ENCODE measurements at places on chromosomes 3 and 15. TPM values are rescaled to one million over a fixed set of nuclear protein-coding genes. Genes with fewer than 3 reads are reported as not detected.
A peak's percentile ranks its signal among the peaks of the same experiment; 100 is the strongest.

GRCh38 chr3:170205302-170205701 lies 16.9 kb upstream of the PRKCI start:
- H3K27me3 ChIP-seq, result peaks cover 44% of the 10 kb centered on the region
- no peak overlapping the region for H3K4me3 ChIP-seq
- peaks cover 2% of the 10 kb centered on the region for H3K36me3 ChIP-seq
- H3K27ac ChIP-seq, result no peak overlapping the region
- no peak for DNase-seq

The CDHR4 gene
- 0.37 TPM for total RNA-seq

- H3K36me3 ChIP-seq, result no peaks in the 10 kb centered on the region
- no peak overlapping the region for H3K4me3 ChIP-seq
- no peak overlapping the region for H3K27ac ChIP-seq
- no peak for DNase-seq
Observed at GRCh38 chr15:69991551-69991980, 106.2 kb downstream of the TLE3 start.

- H3K4me1 ChIP-seq, result peaks cover 2% of the 10 kb centered on the region
- H3K27ac ChIP-seq, result no peak overlapping the region
- H3K4me3 ChIP-seq, result no peak overlapping the region
Observed at GRCh38 chr3:184383033-184383740, 3.3 kb downstream of the CHRD start.

- H3K27ac ChIP-seq, result peak overlapping the region; percentile 87
- H3K36me3 ChIP-seq, result no peaks in the 10 kb centered on the region
- H3K4me1 ChIP-seq, result peaks cover 11% of the 10 kb centered on the region
- H3K27me3 ChIP-seq, result no peaks in the 10 kb centered on the region
- DNase-seq, result peak; percentile 56
Observed at GRCh38 chr15:40743921-40744814, 10.9 kb downstream of the RMDN3 start.

The PLCH1 gene
- 0.83 TPM for total RNA-seq

DNA sequence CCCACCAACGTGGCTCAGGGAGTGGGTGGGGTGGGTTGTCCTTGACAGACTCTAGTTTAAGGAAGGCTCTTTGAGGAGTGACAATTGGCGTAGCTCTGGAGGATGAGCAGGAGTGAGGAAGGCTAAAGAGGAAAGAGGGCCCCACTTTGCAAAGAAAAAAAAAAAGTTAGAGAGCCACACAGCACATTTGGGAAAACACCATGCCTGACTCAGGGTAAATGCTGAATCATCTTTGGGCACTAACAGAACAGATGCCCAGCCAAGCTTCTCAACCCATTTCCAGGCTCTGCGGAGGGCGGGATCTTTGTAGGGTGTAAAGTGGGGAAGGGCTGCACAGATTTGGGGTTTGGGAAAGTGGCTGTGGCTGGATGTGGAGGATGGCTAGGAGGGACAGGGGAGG lies 179.1 kb upstream of the RGMA start:
- DNase-seq, result no peak
- H3K27me3 ChIP-seq, result no peaks in the 10 kb centered on the region
- H3K36me3 ChIP-seq, result no peaks in the 10 kb centered on the region
- H3K4me1 ChIP-seq, result no peaks in the 10 kb centered on the region
- no peak overlapping the region for H3K4me3 ChIP-seq

The CCNB2 gene
- total RNA-seq, result 0.73 TPM

The ARL14 gene
- not detected for total RNA-seq

The GPR176 gene
- not detected for total RNA-seq

DNA sequence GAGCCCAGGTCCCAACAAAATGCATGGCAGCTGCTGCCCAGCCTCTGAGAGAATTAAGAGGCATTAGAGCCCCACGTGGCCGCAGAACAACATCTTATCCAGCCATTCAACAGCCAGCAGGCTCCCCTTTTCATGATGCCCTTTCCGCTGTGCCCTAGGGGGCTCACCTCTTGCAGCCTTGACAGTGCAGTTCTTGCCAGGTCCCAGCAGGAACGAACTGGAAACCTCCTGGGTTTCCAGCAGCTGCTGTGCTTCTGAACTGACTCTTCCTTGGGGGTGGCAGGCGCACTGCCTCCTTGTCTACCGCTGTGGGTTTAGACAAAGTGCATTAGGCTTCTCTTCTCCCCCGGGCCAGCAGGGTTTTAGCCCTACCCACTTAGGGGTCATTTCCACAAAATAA lies 85.2 kb downstream of the FAM174B start:
- H3K27me3 ChIP-seq, result peaks cover 49% of the 10 kb centered on the region
- H3K4me3 ChIP-seq, result no peak overlapping the region
- DNase-seq, result no peak
- no peaks in the 10 kb centered on the region for H3K4me1 ChIP-seq
- H3K36me3 ChIP-seq, result no peaks in the 10 kb centered on the region

The NEO1 gene
- 22.9 TPM for total RNA-seq

DNA sequence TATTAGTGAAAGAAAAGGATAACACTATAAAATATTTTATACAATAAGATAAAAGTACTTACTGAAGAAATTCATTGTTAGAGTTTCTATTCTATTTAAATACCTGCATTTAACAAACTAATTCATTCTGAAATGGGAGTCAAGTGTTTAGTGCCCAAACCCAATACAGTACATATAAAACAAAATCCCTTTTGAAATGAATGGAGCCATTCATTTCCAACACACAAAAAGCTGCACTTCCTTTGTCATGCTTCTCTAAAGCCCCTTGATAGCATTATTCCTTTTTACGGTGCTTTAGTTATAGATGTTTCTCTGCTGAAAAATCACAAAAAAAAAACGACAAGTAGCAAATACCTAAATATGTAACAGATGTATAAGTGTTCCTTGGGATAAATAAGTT lies 596.3 kb downstream of the ZIC1 start:
- H3K27me3 ChIP-seq, result no peaks in the 10 kb centered on the region
- DNase-seq, result no peak
- no peaks in the 10 kb centered on the region for H3K36me3 ChIP-seq
- no peak overlapping the region for H3K4me3 ChIP-seq
- no peaks in the 10 kb centered on the region for H3K4me1 ChIP-seq
- no peak overlapping the region for H3K27ac ChIP-seq

DNA sequence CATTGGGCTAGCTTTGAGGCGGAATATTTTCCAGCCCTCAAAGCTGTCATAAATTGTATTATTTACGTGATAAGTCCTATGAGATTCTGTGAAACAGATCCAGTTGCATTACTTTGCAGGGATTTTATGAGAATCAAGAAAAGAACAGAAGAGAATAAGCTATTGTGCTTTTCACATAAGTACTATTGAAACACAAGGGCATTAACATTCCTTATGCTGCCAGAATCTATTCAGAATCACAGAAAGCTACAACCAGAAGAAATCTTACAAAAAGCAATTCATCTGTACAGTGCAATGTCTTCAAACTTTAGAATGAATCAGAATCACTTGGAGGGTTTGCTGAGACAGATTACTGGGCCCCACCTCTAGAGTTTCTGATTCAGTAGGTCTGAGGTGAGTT lies 10.6 kb upstream of the CACNA1D start:
- no peak overlapping the region for H3K4me3 ChIP-seq
- H3K36me3 ChIP-seq, result no peaks in the 10 kb centered on the region
- H3K27ac ChIP-seq, result no peak overlapping the region
- H3K4me1 ChIP-seq, result peaks cover 2% of the 10 kb centered on the region
- H3K27me3 ChIP-seq, result peaks cover 51% of the 10 kb centered on the region
- no peak for DNase-seq

GRCh38 chr3:160828880-160829279 lies 72.8 kb downstream of the PPM1L start:
- peaks cover 2% of the 10 kb centered on the region for H3K27me3 ChIP-seq
- no peak for DNase-seq
- H3K4me1 ChIP-seq, result peaks cover 2% of the 10 kb centered on the region
- no peak overlapping the region for H3K27ac ChIP-seq

The CLDN16 gene
- not detected for total RNA-seq

- no peaks in the 10 kb centered on the region for H3K36me3 ChIP-seq
- peak overlapping the region; percentile 29 for H3K27ac ChIP-seq
- H3K4me1 ChIP-seq, result peaks cover 10% of the 10 kb centered on the region
- H3K4me3 ChIP-seq, result peak overlapping the region; percentile 9
- DNase-seq, result no peak
Observed at GRCh38 chr15:57298843-57299550, 77.3 kb upstream of the CGNL1 start.

DNA sequence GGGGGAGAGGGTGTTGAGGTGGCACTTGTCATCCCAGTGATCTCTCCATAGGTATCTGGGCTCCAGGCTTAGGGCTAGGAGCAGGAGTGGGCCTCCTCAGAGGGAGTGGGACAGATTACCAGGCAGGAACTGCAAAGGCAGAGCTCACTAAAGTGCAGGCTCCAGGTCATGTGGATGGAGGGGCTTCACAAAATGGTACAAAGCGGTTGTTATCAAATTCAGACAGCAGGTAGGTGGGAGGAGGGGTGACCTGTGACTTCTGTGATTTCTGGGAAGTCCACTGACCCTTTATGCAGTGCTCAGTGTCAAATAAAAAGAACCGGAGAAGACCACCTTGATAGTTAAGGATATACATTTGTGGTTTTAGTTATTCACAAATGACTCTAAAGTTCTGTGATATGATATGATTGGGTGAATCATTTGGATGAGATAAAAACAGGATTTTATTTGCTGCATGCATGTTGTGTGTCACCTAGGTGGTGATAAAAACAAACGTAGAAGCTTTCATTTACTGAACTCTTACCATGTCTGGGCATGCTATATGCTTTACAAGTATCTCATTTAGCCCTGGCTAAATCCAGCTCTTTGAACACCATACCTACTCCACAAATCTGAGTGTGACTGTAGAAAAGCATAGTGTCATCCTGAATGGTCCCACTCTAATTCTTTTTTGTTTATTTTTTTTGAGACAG lies 20.2 kb downstream of the ST6GAL1 start:
- peaks cover 9% of the 10 kb centered on the region for H3K36me3 ChIP-seq
- H3K4me3 ChIP-seq, result no peak overlapping the region
- H3K27ac ChIP-seq, result peak overlapping the region; percentile 37

DNA sequence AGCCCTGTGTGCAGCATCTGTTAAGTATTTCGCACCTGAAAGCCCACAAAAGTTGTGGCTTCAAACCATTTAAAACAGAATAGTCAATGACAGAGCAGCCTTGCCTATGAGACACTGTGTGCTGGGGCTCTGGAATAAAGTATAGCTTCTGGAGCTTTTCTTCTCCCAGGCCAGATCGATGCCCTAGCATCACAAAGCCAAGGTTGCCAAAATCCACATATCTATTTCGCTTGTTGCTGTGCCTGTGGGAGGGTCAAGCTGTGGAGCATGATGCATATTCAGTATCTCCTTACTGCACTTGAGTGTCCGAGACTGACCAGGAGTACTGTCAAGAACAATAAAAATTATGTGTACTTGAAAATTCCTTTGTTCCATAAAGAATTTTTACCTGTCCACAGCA lies 7.6 kb downstream of the PLOD2 start:
- DNase-seq, result no peak
- H3K27ac ChIP-seq, result no peak overlapping the region
- no peaks in the 10 kb centered on the region for H3K4me1 ChIP-seq
- H3K27me3 ChIP-seq, result peaks cover 27% of the 10 kb centered on the region

DNA sequence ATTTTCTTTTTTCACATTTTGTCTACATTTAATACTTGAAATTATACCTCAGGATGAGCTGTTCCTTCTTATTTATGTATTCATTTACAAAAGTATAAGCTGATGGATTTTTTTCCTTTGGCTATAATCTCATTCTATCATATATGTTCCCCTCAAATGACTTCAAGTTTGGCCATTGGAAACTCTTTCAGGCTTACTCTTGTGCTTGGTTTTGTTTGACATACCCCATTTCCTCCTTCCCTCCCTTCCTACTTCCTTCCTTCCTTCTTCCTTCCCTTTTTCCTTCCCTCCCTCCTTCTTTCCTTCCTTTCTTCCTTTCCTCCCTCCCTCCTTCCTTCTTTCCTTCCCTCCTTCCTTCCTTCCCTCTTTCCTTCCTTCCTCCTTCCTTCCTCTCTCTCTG lies 697.1 kb upstream of the ARPP21 start:
- H3K27ac ChIP-seq, result no peak overlapping the region
- no peaks in the 10 kb centered on the region for H3K36me3 ChIP-seq
- DNase-seq, result no peak
- no peak overlapping the region for H3K4me3 ChIP-seq
- H3K27me3 ChIP-seq, result no peaks in the 10 kb centered on the region

- DNase-seq, result no peak
- no peaks in the 10 kb centered on the region for H3K27me3 ChIP-seq
- H3K36me3 ChIP-seq, result no peaks in the 10 kb centered on the region
- no peak overlapping the region for H3K4me3 ChIP-seq
- no peak overlapping the region for H3K27ac ChIP-seq
Observed at GRCh38 chr3:163139600-163139999, 1643.0 kb downstream of the OTOL1 start.

GRCh38 chr3:69199942-69200341 lies 77.5 kb upstream of the LMOD3 start:
- no peak for DNase-seq
- peaks cover 19% of the 10 kb centered on the region for H3K4me1 ChIP-seq
- H3K27me3 ChIP-seq, result no peaks in the 10 kb centered on the region
- peak overlapping the region; percentile 92 for H3K4me3 ChIP-seq

DNA sequence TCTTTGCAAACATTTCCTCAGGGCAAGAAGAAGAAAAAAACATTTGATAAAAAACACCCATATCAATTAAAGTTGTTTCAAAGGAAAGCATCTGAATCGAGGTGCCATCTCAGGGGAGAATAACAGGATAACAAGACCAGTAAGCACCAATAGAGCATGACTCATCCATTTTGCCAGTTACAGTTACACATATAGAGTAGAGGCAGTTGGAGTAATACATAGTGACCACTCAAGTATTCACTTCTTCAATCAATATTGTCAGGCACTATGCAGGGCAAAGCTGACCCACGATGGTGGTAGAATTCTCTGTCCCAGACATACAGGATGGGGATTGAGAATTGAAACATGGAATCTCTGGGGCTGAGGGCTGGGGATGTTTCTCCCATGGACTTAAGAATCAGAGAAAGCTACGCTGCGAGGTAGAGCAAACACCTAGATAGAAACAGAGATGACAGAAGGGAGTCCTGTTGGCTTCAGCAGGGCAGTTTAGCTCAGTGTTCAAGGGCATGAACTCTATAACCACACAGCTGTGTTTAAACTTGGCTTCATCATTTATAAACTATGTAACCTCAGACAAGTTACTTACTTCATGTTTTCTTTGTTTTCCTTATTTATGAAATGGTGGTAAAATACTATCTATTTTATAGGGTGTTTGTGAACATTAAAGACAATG lies 186.4 kb upstream of the NANOGP8 start:
- H3K36me3 ChIP-seq, result peaks cover 4% of the 10 kb centered on the region
- no peaks in the 10 kb centered on the region for H3K27me3 ChIP-seq
- H3K4me3 ChIP-seq, result no peak overlapping the region
- no peak overlapping the region for H3K27ac ChIP-seq
- peaks cover 3% of the 10 kb centered on the region for H3K4me1 ChIP-seq

DNA sequence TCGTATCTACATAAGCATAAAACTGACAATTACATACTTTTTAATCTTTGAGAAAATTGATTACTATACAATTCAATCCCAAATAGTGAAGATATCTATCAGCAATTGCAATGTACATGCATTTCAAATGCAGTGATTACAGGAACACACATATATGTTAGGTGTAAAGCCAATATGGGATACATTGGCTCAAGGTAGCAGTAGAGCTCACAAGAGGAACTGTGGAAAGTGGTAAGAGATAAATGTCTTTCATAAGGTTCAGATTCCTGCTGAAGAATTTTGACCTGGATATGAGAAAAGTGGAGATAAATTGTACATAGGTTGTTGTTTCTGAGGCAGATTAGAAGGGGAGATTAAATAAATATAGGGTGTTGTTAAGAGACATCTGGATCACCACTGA lies 1280.5 kb downstream of the OTOL1 start:
- no peaks in the 10 kb centered on the region for H3K4me1 ChIP-seq
- no peak overlapping the region for H3K4me3 ChIP-seq
- H3K27me3 ChIP-seq, result no peaks in the 10 kb centered on the region
- DNase-seq, result no peak

GRCh38 chr3:22893101-22893500 lies 310.0 kb upstream of the UBE2E2 start:
- no peak for DNase-seq

The NMNAT3 gene
- 1.7 TPM for total RNA-seq
